ENCODE measurements at places on chromosomes 1 and 21.

GRCh38 chr1:116376729-116377086 is 3.7 kb downstream of the ATP1A1 start:
- DNase-seq, result no peak

GRCh38 chr1:95730986-95731385 is 497.0 kb downstream of the RWDD3 start:
- DNase-seq, result no peak

DNA sequence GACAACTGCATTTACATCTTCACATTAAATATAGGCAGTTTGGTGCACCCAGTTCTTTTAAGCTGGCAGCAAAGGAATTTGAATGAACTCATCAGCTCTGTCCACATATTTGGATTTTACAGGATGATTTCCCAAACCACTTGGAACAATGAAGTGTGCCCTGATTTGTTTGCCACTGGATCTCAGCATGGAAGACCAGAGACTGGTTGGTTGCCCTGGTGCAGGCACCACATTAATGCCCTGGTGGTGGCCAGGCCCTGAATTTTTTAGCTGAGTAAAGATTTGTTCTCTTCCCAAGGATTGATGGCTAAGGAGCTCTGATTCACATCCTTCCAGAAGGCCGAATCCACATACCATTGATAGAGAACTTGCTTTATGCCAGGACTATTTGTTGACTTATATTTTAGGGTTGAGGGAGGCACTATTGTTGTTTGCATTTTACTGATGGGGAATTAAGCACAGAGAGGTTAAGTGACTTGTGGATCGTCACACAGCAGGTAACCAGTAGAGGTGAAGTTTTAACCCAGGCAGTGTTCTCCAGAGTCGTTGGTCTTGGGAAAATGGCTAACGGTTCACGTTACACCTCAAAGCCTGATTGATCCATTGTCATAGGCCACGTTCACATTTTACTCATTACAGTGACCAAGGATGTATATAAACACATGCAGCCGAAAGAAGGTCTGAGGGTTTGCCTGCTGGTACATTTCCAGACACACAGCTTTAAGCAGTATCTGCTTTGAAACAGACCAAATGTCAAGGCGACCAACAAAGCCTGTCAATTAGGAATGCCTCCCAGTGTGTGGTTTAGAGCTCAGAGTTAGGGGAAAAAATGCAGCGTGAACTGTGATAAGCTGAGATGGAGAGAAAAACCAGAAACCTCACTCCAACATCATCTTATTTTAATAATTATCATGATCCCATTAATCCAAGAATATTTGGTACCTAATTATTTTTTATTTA is 50.7 kb downstream of the KAZN start:
- DNase-seq, result no peak

GRCh38 chr1:152842556-152842955 is at the start of gene LCE6A:
TSS of gene LCE6A (plus strand) at chr1:152842856. CDS start at chr1:152843521, 665 bp downstream.
- DNase-seq, result no peak

GRCh38 chr1:234619794-234620247 is 9.8 kb upstream of the IRF2BP2 start:
- no peak for DNase-seq

DNA sequence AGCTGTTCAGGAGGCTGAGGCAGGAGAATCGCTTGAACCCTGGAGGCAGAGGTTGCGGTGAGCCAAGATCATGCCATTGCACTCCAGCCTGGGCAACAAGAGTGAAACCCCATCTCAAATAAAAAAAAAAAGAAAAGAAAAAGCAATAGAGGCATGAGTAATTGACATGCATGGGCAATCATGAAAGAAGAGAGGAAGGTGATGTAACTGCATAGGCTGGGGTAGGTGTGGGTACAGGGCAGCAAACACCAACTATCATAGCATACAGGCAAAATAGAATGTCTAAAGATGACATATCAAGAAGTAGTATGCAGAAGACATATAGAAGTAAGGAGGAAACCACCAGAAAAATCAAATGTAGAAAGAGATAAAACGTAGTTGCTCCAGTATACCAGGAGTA is 19.0 kb upstream of the MGST3 start:
- no peak for DNase-seq

DNA sequence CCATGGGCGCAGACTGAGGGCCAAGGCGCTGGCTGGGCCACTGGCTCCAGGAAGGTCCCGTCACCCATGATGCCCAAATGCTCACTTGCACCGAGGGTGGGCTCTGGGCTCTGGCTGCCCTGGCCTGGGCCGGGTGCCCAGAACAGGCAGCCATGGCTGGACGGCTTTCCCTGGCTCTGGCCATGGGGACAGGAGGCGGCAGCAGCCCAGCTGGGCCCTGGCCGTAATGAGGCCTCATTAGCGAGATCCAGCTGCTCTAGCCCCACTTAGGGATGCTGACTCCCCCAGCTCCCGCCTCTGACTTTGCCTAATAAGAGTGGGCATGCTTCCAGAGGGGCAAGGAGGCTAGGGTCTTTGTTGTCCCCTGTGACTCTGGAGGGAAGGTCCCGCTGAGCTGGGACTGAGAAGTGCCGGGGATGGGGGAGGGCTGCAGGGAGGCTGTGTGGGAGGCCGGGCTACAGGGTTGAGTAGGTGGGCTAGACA is 11.8 kb downstream of the SLC6A9 start:
- no peak for DNase-seq

DNA sequence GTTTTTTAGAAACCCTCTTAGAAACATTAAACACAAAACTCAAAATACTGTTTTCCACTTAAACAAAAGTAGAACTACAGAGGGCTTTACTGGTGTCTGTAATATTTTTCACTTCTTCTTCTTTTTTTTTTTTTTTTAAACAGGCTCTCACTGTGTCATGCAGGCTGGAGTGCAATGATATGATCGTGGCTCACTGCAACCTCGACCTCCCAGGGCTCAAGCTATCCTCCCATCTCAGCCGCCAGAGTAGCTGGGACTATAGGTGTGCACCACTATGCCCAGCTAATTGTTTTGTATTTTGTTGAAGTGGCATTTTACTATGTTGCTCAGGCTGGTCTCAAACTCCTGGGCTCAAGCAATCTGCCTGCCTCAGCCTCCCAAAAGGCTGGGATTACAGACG is 194.8 kb downstream of the DAB1 start:
- DNase-seq, result no peak

DNA sequence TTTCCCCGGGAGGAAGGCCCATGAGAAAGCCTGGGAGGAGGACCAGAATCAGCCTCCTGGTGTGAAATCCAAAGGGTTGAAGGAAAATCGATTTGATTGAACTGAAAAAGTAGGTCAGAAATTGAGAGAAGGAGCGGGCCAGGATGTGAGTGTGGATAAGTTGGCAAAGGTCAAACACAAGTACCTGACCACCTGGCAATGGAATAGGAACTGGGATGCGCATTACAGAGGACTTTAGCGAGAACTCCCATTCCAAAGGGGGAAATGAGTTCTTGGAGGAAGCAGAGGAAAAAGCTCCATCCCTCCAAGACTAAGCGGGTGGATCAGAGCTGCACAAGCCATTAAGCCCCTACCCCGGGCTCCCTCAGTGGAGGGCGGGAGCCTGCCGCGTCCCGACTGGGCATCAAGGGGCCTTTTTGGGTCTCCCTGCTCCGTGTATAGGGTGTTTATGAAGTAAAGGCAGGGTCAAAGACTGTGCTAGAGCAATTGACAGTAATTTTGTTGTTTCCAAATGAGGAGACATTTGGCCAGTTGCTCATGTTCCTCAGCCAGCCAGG is 56.4 kb downstream of the TGFB2 start:
- DNase-seq, result no peak

GRCh38 chr1:29655945-29656850 is 419.9 kb downstream of the PTPRU start:
- no peak for DNase-seq

GRCh38 chr1:59718989-59719360 is 95.8 kb upstream of the HOOK1 start:
- DNase-seq, result no peak

DNA sequence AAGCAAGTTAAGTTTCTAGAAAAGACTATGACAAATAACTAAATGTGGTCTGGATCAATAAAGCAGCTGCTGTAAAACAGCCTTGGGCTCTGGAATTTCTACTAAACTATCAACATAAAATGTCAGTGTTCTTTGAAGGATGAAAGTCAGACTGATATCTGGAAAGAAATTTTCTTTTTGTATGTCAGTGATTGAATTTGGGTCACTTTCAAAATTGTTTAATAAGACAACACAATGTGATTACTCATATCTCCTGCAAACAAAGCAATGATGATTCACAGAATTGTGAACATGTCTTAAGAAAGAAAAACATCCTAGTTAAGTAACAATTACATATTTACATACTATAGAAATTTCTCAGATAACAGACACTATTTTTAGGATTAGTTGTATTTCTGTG is 826.4 kb downstream of the PLA2G4A start:
- no peak for DNase-seq

DNA sequence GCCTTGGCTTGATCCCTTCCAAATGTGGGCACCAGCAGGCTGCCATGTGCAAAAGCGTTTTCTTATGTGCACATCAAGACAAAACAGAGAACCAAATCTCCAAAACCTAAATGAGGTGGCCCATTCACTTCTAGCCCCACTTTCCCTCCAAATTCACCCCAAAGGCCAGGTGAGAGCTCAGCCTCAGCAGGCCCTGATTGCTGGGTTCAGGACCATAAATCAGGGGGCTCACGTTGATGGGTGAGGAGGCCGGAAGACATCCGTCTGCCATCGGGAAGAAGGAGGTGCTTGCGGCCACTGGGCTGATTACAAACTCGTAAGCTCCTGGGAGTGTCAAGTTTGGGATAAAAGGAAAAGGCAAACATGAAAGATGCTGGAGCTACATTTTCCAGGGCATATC is 86.7 kb upstream of the CLDN14 start:
- DNase-seq, result no peak

DNA sequence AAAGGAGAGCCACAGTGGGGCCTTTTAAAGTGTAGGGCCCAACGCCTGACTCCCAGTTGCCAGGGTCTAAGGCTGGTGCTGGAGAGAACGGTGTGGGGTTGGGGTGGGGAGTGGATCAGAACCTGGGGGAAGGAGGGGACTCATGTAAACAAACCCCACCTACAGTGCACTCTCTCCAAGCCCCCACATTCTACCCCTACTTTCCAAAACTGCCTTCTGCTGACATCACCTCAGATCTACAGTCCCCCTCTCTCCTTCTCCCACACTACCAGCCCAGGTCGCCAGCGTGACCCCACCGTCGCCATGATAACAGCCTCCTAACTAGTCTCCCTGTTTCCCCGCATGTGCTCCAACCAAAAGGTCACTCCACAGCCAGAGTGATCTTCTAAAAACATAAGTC is 26.6 kb downstream of the TNNT2 start:
- DNase-seq, result no peak

DNA sequence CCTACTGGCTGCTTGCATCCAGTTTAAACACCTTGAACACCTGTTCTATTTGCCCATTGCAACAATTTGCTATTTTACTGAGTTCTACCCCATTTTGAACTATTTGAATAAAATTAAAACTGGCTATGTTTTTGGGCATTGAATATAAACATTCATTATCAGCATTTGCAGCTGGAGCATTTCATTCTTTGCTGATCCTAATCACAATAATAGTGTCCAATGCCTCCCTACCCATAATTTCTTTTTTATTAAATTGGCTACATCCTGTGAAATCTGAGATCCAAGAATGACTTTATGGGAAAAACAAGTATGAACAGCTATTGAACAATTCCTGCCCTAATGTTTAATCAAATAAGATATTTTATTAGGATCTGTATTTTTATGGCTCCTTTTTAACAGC is 447.9 kb downstream of the PLA2G4A start:
- DNase-seq, result no peak

DNA sequence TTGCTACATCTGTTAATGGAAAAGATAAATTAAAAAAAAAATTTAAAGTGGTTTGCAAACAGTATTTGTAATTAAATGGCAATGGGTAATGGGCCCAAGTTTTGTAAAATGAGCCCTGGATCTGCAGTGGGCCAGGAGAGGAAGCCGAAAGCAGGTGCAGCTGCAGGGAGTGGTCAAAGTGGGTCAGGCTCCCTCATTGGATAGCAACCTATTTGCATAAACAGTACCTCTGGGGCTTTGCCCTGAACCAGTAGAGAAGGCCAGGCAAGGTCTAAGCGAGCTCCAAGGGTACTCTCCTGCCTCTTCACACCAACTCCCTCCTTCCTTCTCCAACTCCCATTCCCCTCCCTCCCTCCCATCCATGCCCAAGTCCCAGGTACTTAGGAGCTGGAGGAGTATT is 138.9 kb downstream of the HMGB4 start:
- DNase-seq, result no peak

- no peak for DNase-seq
These were observed 4.0 kb downstream of the ERG start for GRCh38 chr21:38494251-38494642.

DNA sequence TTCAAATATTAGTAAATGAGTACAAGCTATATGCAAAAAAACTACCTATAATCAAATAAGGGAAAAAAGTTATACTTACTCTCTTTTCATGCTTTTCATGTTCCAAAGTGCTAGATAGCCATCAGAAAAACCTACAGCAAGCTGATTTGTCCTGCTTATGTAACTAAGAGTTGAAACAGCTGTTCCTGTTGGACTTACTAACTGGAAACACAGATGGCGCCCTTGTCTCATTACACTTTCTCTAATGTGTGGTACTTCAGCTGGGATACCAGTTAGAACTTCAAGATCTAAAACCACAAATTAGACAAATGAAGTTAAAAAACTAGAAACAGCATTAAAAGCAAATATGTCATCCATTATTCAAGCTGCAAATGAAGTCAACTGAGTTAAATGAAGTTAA is 24.3 kb downstream of the AHCTF1 start:
- no peak for DNase-seq

GRCh38 chr1:87203904-87204303 is 124.8 kb upstream of the LMO4 start:
- no peak for DNase-seq

DNA sequence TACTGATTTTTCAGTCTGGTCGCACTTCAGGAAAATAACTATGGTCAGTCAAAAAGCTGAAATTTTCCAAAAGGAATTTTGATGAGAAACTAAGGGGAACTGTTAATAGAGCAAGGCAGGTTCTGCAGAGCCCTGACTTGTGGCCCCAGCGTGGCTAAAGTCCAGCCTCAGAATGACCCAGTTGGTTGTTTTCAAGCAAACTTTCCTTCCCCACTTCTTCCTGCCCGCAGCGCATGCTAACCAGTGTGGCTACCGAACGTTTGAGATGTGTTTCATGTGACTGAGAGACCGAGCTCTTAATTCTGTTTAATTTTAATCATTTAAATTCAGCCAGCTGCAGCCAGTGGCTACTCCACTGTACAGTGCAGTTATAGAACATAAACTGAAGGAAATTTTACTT is 6.2 kb upstream of the IL10RB start:
- no peak for DNase-seq

DNA sequence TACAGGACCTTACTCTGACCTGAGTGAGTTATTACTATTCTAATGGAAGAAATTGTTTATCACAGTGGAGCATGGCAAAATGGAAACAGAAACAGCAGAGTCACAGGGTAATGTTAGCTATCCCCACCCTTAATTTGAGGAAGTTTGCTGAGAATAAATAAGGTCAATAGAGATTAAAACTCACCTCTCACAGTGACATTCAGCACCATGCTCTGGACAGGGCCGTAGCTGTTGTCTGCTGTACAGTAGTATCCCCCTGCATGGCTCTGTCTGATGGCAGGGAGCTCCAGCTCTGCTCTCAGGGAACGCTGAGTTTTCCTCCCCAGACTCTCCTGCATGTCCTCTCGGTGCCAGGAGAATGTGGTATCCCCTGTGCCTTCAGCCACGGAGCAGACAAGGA is 11.9 kb downstream of the FCRL4 start:
- no peak for DNase-seq

GRCh38 chr21:17414766-17415165 is 98.1 kb upstream of the CXADR start:
- no peak for DNase-seq

GRCh38 chr1:236978740-236979139 is 25.5 kb downstream of the MT1HL1 start:
- no peak for DNase-seq

Data from stimulated activated CD8-positive, alpha-beta memory T cell treated with anti-CD3 and anti-CD28 coated beads, Interleukin-15, amount 100 ng/mL, for 48 hours (primary cell).